ENCODE measurements at places on chromosomes 6 and 20. TPM values are rescaled to one million over a fixed set of nuclear protein-coding genes. Genes with fewer than 3 reads are reported as not detected.

ANGPT4 gene
- under 0.01 TPM for total RNA-seq

HS3ST5 gene
- not detected for total RNA-seq

AGER gene
- 0.50 TPM for total RNA-seq

MAPK13 gene
- 7.6 TPM for total RNA-seq

PPIL6 gene
- total RNA-seq: 8.5 TPM

BPIFB1 gene
- total RNA-seq: not detected

TBXT gene
- total RNA-seq: not detected

UFL1 gene
- total RNA-seq: 29.0 TPM

ORC3 gene
- total RNA-seq: 23.8 TPM

ABCC10 gene
- 23.1 TPM for total RNA-seq

MDFI gene
- 3.3 TPM for total RNA-seq

KCNK16 gene
- not detected for total RNA-seq

GPR6 gene
- not detected for total RNA-seq

PSORS1C1 gene
- total RNA-seq: 0.66 TPM

PROKR2 gene
- total RNA-seq: not detected

Measured in fibroblast of lung (primary cell).